ENCODE measurements at places on chromosomes 5 and 9.

- DNase-seq: no peak
Measured at GRCh38 chr5:68739752-68740151, 354.1 kb upstream of the SLC30A5 start.

DNA sequence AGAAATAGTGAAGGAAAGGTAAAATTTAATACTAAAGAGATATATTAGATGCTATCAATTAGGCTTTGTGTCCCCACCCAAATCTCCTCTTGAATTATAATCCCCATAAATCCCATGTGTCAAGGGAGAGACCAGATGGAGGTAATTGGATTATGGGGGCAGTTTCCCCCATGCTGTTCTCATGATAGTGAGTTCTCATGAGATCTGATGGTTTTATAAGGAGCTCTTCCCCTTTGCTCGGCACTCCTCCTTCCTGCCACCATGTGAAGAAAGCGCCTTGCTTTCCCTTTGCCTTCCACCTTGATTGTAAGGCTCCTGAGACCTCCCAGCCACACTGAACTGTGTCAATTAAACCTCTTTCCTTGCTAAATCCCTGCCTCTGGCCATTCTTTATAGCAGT lies 697.0 kb upstream of the RGMB start:
- no peak for DNase-seq

- no peak for DNase-seq
Measured at GRCh38 chr5:140284013-140284412, 18.9 kb downstream of the PFDN1 start.

DNA sequence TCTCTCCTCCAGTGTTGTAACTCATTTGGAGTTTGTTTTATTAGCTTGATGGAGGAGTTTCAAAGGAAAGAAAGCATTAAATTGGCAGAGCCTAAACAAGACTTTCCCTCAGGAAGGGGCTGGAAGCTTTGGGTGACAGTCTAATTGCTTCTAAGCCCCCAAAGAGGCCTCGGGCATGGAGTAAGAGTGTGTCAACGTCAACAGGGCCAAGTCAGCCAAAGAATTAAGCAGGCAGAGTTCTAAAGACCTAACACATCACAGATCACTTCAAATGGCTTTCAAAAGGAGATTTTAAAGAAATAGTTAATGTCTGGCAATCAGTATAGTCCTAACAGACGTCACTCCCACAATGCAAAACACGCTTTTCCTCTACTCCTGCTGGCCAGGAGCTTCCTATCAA lies 234.5 kb downstream of the EFNA5 start:
- no peak for DNase-seq

DNA sequence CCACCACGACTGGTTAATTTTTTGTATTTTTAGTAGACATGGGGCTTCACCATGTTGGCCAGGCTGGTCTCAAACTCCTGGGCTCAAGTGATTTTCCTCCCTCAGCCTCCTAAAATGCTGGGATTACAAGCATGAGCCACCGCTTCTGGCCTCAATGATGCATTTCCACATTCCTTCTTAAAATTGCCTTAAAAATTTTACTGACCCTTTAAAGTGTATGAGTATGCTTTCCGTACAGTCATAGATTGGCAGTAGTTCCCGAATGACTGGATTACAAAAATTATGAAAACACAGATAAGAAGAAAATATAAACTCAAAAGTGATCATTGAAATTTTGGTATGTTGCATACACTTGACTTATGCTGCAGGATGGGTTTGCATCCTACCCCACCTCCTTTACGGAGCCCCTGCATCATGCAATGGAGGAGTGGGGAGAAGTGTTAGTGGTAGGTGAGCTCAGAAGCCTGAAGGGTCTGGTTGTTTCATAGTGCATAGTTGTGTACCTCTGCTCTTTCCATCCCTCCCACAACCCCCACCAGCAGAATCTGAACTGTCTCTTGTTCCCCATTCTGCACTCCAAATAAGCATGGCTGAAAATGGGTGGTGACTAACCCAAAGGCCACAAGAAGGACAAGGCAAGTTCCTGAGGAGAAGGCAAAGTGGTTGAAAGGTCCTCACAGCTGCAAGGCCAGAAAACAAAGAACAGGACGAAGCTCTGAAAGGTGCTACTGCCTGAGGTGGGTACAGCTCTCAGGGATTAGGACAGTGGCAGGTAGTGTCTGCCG lies 26.8 kb downstream of the ANKRD55 start:
- DNase-seq: peak; percentile 37

GRCh38 chr5:100108883-100109282 lies 426.3 kb upstream of the FAM174A start:
- DNase-seq: no peak

GRCh38 chr9:8033794-8034193 lies 234.2 kb upstream of the DMAC1 start:
- no peak for DNase-seq

DNA sequence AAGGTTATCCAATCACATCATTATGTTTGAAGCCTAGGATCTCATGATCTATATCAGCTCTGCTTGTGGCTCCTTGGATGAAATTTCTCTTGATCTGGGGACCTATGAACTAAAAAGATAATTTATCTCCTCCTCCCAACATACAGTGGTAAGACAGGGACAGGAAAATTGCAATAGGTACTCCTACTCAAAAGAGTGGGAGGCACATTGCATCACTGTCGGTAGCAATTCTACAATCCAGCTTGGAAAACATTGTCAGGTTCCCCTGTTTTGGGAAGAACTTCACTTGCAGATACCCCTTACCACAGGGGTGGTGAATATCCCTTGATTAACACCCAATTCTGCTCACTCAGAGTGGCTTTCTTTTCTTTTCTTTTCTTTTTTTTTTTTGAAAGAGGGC lies 107.7 kb downstream of the HSPA4 start:
- peak; percentile 14 for DNase-seq

DNA sequence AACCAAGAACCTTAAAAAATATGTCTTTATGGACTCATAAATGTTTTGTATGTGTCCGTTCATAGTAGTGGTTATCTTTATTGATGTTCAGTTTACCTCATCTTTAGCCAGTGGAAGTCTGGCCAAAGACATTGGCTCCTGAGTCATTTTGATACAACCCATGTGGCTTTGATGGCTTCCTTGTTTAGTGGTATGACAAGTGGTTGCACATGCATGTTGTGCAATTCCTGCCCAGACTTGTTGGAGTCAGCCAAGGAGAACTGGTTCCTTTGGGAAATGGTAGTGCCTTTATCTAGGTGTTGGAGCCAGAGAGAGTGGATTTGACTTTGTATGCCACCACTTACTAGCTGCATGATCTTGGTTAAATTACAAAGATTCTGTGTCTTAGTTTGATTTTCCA lies 94.3 kb downstream of the RPS23 start:
- DNase-seq: peak; percentile 13

DNA sequence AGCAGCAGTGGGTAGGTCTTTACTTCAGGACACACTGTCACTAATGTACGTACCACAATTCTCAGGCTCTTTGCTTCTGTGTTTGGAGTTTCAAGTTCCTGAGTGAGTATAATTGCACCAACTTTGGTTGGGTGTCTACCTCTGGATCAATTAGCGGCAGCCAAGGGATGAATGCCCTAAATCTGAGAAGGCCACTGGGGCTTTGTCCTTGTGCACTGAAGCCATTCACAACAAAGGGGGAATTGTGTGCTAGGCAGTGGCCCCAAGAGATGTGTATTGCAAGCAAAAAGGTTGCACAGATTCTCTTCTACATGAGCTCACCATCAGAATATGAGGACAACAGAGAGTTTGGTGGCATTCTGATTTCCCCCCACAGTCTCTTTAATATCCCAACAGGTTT lies 3.9 kb upstream of the PHF24 start:
- no peak for DNase-seq
